ELF-1 (cell line): ENCODE measurements at places on chromosomes 16 and 17.

- DNase-seq: no peak
These were observed 82.8 kb downstream of the CNGB1 start for GRCh38 chr16:57888128-57888527.

DNA sequence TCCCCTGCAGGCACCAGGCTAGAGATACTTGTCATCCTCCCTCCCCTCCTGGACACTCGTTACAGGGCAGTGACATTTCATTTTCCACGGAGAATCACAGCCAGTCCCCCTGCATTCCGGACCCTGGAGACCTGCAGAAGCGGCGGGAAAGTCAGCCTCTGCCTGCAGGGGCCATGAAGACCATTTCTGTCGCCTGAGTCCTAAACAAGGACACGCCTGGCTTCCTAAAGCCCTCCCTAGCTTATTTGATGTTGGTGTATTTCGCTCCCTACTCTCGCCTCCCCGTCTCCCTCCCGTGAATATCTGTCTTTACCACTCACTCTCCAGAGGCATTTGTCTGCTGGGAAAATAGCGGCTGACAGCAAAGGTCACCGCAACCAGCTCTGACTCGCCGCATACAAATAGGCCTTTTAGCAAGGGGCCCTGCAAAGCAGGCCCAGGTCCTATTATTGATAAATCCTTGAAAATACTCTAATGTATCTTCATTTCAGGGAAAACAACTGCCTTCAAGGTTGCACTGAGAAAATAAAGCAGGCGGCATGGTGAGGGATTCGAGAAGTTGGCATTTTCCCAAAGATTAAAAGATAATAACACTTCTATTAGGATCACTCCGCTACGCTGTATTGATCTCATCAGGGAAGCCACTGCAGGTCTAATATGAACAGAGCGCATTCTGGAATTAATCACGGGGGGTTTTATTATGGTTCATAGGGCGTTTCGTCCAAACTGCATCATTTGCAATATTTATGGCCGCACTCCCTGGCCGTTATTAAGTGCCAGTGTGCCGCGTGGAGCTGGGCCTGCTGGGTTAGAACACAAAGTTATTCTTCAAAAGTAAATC lies 447.1 kb upstream of the CDH5 start:
- peak; percentile 27 for DNase-seq

DNA sequence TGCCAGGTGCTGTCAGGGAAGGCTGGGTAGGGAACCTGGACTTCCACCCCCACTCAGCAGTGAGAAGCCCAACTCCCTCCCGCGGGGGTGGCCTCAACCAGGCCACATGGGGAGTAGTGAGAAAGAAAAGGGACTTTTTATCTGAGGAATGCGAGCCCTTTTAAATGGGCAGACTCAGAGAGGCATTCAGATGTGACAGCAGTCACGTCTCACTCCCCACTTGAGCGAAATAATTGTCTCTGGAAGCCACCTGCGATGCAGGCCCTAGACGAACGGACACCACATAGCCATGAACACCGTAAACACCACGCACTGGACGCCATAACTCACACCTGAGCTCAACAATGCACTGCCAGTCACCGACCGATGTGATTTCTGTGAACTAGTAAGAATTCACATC lies 11.9 kb upstream of the CD300E start:
- DNase-seq: peak; percentile 51

GRCh38 chr16:30992276-30992780 lies 7.3 kb downstream of the HSD3B7 start:
- DNase-seq: no peak

DNA sequence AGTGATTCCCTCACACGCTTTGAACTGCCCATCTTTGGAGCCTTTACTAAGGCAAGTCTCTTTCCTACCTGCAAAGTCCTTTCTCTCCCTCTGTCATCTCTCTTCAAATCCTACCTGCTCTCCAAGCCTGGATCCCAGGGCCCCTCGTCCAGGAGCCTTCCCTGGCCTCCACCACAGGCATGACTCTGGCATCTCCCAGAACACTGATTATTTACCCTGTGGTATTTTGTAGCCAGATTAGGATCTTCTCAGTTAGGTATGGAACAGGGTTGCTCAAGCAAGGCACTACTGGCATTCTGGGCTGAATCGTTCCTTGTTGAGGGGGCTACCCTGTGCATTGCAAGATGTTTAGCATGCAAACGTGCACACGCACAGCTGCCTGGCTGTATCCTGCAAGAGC lies 31.9 kb upstream of the POLR3E start:
- DNase-seq: no peak

GRCh38 chr16:78762222-78762621 lies 662.8 kb downstream of the WWOX start:
- DNase-seq: no peak

- no peak for DNase-seq
These were observed 60.1 kb upstream of the WSB1 start for GRCh38 chr17:27233776-27234175.

DNA sequence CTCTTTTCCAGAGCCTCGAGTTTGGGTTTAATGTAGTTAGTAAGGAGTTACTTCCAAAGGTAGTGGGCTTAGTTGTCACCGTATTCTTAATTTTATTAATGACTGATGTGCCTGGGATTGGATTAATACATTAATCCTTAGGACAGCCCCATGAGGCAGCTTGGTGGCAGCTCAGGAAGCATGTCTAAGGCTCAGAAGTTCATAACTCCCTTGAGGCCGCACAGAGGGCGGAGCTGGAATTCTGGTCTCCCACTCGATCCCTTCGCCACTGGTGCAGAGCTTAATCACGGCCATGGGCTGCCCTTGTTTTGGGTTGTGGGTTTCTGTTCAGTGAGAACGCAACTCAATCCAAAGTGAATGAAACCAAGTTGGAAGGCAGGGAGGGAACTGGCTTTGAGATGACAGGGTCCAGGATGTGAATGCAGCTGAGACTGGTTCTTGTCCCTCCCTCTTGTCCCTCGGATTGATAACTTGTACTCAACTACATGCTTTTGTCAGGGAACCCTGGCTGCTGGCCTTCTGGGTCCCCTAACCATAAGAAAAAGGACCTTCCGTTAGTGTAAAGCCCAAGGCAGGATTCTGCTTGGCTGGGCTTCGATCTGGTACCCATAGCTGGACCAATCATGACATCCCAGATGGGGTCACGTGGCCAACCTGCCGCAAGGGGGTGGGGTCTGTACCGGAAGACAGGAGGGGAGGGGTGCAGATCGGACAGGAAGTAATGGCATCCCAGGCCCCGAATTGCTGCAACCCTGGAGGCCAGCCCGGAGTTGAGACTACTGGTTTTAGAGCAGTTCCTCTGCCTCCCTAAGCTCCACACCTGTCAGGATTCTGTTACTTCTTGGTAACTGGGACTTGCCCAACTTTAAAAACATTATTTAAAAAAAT lies 45.4 kb downstream of the SNX20 start:
- peak; percentile 67 for DNase-seq
